ENCODE measurements at places on chromosomes 6 and 20. TPM values are rescaled to one million over a fixed set of nuclear protein-coding genes. Genes with fewer than 3 reads are reported as not detected.

Gene SAMD5
- total RNA-seq = 0.42 TPM

- no peak for DNase-seq
Observed at GRCh38 chr20:30612344-30612743, 645.1 kb upstream of the DEFB115 start.

Gene RIN2
- 5.2 TPM for total RNA-seq

GRCh38 chr6:85069577-85069976, 305.2 kb upstream of the TBX18 start:
- DNase-seq = no peak

GRCh38 chr6:48249071-48249470, 138.1 kb upstream of the PTCHD4 start:
- no peak for DNase-seq
